Activated CD4-positive, alpha-beta memory T cell treated with anti-CD3 and anti-CD28 coated beads, Interleukin-2, amount 10 ng/mL, durations not matched to agents 7 days and 5 days (primary cell): ENCODE measurements at places on chromosomes 7 and 10. TPM values are rescaled to one million over a fixed set of nuclear protein-coding genes. Genes with fewer than 3 reads are reported as not detected.

Gene MYO3A
- not detected for total RNA-seq

Gene UROS
- 38.3 TPM for total RNA-seq

- DNase-seq, result no peak
Measured at GRCh38 chr7:363626-364025, 73.7 kb downstream of the FOXL3 start.

DNA sequence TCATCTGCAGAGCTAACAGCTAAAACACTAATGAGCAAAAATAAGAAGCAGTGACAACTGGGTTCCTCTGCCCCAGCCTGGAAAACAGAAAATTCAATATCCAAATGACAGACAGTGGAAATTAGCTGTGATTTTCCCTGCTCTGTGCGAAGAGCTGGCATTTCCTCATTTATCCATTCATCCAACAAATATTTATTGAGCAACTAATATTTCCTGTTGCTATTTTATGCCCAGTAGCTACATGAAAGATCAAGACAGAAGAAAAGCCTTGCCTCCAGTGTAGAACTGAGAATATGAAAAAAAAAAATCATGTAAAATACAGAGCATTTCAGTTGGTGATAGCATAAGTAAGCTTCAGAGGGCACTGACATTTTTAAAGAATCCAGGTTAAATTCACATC, 140.9 kb downstream of the ABCA13 start:
- no peak for DNase-seq

GRCh38 chr7:40598915-40599314, 464.1 kb downstream of the SUGCT start:
- DNase-seq, result no peak

- DNase-seq, result no peak
Measured at GRCh38 chr10:36711361-36711760, 414.0 kb upstream of the ANKRD30A start.

- no peak for DNase-seq
Measured at GRCh38 chr7:128380483-128381106, 19.1 kb upstream of the PRRT4 start.

DNA sequence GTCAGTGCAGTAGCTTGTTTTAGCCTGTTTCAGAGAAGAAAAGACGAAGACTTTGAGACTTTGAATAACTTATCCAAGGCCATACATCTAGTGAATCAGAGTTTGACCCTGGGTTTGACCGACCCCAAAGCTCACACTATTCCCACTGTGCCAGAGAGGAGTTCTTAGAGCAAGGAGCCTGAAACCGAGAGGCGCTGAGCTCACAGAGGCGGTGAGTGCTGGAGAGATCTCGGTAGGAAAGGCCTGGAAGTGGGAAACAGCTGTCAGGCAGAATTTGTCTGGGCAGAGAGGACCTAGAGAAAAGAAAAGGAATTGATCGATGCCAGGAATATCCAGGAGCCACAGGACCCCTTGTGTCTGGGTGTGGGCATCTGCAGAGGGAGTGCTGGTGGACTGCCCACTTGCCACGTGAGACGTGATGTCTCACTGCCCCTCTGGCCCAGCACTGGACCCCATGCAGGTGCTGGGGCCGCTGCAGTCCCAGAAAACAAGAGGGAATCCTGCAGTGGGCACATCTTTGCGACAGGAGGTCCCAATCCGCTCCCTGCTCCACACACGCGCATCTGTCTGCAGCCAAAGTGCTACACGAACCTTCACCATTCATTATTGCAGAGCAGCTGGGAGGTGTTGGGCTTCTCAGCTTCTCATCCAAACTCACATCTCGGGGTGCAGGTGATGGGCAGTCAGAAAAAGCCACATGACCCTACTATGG, 6.2 kb downstream of the CALML3 start:
- no peak for DNase-seq

- no peak for DNase-seq
Measured at GRCh38 chr7:108059526-108059925, 56.6 kb upstream of the LAMB1 start.

DNA sequence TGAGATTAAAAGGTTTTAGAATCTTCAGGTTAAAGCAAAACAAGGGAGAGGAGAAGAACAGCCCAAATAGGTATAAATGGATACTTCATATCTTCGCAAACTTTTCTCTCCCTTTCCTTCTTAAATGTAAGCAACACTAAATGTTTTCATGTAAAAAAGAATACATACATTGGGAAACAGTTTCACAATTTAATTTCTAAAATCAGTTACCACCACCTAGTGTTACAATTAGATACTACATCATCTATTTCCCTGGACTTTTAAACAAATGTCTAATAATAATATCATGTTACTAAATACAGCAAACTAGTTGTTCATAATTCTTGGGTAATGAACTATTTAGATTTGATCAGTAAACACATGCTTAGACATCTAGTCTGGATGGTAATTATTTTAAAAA, 35.8 kb downstream of the MINDY3 start:
- no peak for DNase-seq

- DNase-seq, result no peak
Measured at GRCh38 chr10:47166405-47166777, 133.6 kb upstream of the GDF10 start.

GRCh38 chr7:101156866-101157589, 2.8 kb downstream of the AP1S1 start:
- no peak for DNase-seq

DNA sequence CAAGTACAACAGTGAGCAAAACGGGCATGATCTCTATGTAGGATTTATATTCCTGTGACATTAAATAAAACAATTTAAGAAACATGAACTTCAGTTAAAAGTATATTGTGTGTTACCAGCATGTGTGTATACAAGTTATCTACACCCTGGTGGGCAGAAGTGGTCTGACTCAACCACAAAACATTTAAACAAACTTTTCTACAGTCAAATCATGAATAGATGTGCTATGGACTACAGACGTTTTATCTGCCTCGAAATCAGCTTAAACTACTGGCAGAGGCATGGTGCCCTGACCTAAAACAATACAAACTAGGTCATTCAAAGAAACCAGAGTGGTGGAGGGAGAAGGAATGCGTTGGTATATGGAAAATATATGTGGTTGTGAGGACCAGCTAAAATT, 3.6 kb downstream of the ARL3 start:
- DNase-seq, result no peak

DNA sequence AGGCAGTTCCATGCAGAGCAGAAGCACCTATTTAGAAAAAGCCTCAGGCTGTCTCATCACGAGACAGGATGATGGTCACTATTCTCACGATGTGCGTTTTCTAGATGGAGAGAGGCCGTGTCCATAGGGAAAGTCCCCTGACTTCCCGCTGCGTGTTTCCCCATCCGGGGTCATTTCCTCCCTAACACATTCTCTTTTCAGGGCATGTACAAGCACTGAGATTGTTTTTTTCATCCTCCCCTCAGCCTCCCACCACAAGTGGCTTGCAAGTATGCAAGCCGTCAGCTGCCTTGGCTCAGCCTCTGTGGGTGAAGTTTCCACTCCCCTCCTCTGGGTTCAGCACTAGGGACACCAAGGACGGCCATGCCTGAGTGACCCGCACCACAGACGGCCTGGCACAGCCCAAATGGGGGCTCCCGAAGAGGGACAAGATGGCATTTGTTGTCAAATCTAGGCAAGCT, 2.7 kb upstream of the CALML5 start:
- no peak for DNase-seq
